ENCODE measurements at places on chromosomes 5 and 9.
A peak's percentile ranks its signal among the peaks of the same experiment; 100 is the strongest.

DNA sequence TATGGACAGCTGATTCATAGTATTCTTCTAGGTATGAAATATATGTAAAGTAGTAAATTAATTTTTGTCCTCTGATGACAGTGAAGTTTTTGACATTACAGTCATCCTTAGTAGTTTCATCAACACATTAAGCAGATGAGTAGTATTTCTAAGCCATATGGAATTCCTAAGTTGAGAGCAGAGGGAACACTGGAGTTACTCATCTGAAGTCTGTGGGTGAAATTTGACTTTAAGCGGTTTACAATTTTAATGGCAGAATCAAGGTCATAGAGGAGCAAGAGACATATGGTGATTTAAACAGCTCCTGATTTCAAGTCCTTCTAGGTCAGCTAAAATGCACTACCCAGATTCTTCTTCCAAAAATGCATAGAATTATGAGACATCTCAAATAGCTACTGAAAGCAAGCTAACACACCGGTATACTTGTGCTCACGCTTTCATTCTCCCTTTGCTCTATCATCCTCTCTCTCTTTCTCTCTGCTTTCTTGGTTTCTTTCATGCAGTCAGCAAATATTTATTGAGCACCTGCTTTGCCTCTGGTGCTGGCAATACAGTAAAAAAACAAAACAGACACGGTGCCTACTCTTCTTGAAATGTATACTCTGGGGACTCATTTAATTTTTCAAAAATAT is 235.9 kb downstream of the FER start:
- H3K27me3 ChIP-seq, result no peaks in the 10 kb centered on the region
- DNase-seq, result no peak
- no peaks in the 10 kb centered on the region for H3K4me1 ChIP-seq
- no peak overlapping the region for H3K4me3 ChIP-seq

- no peaks in the 10 kb centered on the region for H3K36me3 ChIP-seq
- H3K27ac ChIP-seq, result no peak overlapping the region
- no peak overlapping the region for H3K4me3 ChIP-seq
- no peaks in the 10 kb centered on the region for H3K4me1 ChIP-seq
- H3K27me3 ChIP-seq, result no peaks in the 10 kb centered on the region
These were observed 3.7 kb downstream of the C9 start for GRCh38 chr5:39360471-39361111.

- peaks cover 29% of the 10 kb centered on the region for H3K4me1 ChIP-seq
- H3K27me3 ChIP-seq, result no peaks in the 10 kb centered on the region
- no peak for DNase-seq
These were observed 117.9 kb upstream of the NR5A1 start for GRCh38 chr9:124625087-124625486.

- H3K36me3 ChIP-seq, result no peaks in the 10 kb centered on the region
- no peak overlapping the region for H3K27ac ChIP-seq
- no peak overlapping the region for H3K4me3 ChIP-seq
- DNase-seq, result no peak
- H3K4me1 ChIP-seq, result no peaks in the 10 kb centered on the region
These were observed 5.8 kb upstream of the APBA1 start for GRCh38 chr9:69677931-69678330.

DNA sequence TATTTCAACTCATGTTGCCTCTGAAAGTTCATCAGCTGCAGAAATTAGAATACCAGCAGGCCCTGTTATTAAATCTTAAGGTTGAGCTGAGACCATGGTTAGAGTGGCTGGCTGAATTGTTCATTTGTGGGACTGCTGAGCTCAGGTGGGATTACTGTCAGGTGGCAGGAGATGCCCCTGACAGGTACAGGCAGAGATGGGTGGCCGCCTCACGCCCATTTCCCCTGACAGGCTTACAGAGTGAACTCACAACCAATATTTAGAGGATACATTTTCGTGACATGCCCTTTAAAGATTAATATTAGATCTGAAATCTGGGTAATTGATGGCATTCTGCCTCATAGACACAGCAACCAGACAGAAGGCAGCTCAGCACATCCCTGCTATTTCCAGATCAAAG is 136.0 kb downstream of the MVB12B start:
- H3K27me3 ChIP-seq, result no peaks in the 10 kb centered on the region
- H3K4me3 ChIP-seq, result no peak overlapping the region
- H3K27ac ChIP-seq, result no peak overlapping the region
- H3K4me1 ChIP-seq, result no peaks in the 10 kb centered on the region
- H3K36me3 ChIP-seq, result no peaks in the 10 kb centered on the region

DNA sequence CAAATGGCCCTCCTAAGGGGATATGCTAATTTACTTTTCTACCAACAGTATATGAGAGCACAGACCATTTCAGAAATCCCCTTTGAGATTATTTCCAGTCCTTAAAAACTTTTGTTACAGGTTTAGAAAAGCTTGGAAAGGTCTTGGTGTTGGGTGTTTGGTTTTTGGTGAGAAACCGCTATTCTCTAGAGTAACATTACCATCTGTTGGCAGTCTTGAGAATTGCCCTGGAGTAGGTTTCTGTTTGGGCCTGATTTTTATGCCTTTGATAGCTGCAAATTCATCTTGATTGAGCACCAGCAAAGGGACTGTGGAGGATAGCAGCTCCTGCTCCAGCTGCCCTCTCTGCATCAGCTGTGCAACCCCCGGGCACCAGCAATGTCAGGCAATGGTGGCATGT is 8.0 kb downstream of the NUDT2 start:
- no peaks in the 10 kb centered on the region for H3K27me3 ChIP-seq
- H3K27ac ChIP-seq, result no peak overlapping the region
- peaks cover 5% of the 10 kb centered on the region for H3K36me3 ChIP-seq
- H3K4me3 ChIP-seq, result no peak overlapping the region
- peaks cover 31% of the 10 kb centered on the region for H3K4me1 ChIP-seq

GRCh38 chr9:3732077-3733038 is 206.6 kb upstream of the RFX3 start:
- H3K27ac ChIP-seq, result peak overlapping the region; percentile 51
- DNase-seq, result no peak
- H3K4me3 ChIP-seq, result peak overlapping the region; percentile 33

GRCh38 chr5:140607031-140607430 is 25.9 kb downstream of the CD14 start:
- no peaks in the 10 kb centered on the region for H3K36me3 ChIP-seq
- no peaks in the 10 kb centered on the region for H3K27me3 ChIP-seq
- no peak for DNase-seq
- peaks cover 11% of the 10 kb centered on the region for H3K4me1 ChIP-seq
- H3K4me3 ChIP-seq, result no peak overlapping the region

Measured in heart right ventricle (tissue), 16 donors.